ENCODE measurements at places on chromosomes 11 and 22. TPM values are rescaled to one million over a fixed set of nuclear protein-coding genes. Genes with fewer than 3 reads are reported as not detected.

DNA sequence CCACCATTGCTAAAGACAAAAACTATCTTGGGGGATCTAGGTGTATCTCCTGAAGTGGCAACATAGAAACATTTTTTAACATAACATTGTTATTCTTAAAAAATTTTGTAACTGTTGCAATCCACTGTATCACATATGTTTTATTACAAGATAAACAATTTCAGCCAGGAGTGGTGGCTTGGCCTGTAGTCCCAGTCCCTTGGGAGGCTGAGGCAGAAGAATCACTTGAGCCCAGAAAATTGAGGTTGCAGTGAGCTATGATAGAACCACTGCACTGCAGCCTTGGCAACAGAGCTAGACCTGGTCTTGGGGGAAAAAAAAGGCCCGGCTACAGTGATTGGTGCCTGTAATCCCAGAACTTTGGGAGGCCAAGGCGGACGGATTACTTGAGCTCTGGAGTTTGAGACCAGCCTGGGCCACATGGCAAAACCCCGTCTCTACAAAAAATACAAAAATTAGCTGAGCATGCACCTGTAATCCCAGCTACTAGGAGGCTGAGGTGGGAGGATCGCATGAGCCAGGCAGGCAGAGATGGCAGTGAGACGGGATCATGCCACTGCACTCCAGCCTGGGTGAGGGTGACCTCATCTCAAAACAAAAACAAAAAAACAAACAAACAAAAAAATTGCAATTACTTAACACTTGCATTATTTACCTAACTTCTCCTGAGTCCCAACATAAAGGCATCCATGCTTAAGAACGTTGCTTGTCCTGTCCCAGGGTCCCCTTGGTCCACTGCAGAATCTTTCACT, 1.5 kb upstream of the DEPDC5 start:
- DNase-seq: no peak

DNA sequence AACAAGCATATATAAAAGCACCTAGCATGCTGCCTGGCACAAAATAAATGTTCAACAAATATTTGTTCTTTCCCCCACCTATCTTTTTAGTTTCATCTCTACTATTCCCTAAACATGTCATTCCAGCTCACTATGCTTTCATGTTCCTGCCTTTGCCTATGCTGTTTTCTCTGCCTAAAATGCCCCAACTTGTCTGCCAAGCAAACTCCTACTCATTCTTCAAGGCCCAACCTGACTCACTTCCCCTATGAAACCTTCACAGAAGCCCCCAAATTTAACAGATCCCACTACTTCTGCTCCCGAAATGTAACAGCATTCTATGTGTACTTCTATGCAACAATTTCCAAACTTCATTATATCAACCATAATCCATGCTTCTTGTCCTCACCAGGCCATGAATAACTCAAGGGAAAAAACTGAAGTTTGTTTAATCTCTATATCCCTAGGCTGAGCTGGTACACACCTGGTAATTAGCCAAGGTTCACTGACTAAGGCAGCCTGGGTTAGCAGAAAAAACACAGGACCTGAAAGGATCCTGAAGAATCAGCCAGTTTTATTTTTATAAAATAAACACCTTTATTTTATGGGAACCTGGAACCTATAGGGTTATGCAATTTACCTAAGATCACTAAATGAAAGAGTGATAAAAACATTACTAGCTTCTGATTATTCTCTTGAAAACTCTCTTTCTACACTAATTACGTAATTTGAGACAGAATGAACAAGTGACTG, 72.2 kb downstream of the PAK1 start:
- no peak for DNase-seq

GRCh38 chr11:6755303-6755952, 16.3 kb downstream of the OR2AG2 start:
- DNase-seq: no peak

Gene CCDC134
- 9.2 TPM for total RNA-seq

Gene SCUBE2
- 8.7 TPM for total RNA-seq

Gene PRRG4
- 18.9 TPM for total RNA-seq

Gene F2
- total RNA-seq: not detected

Gene SERHL2
- 0.52 TPM for total RNA-seq

Gene RASD2
- total RNA-seq: 34.0 TPM

Gene KRTAP5-1
- not detected for total RNA-seq

Gene C11orf16
- not detected for total RNA-seq

Gene NLRP6
- total RNA-seq: 0.66 TPM

Data from mucosa of descending colon (tissue), 3 donors.